ENCODE measurements at places on chromosomes 5 and 9.
A peak's percentile ranks its signal among the peaks of the same experiment; 100 is the strongest.

GRCh38 chr9:24961762-24962161 lies 416.1 kb upstream of the IZUMO3 start:
- DNase-seq: no peak

GRCh38 chr9:121499177-121499426 lies 542 bp downstream of the GGTA1 start:
- peak; percentile 17 for DNase-seq

DNA sequence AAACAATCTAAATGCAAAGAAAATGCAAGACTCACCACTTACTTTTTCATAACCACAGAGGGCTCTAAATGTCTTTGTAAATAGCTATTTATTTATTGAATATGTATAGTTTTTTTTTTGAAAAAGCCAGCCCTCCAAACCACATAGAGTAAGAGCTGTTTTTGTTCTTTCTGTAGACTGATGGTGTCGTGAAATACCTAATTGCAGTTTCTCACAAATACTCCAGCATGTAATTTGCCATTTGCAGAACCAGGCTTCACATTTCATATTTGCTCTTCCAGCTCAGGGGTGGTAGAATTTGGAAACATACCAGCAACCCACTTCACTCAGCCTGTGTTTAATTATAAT lies 159.8 kb downstream of the TMC1 start:
- no peak for DNase-seq

DNA sequence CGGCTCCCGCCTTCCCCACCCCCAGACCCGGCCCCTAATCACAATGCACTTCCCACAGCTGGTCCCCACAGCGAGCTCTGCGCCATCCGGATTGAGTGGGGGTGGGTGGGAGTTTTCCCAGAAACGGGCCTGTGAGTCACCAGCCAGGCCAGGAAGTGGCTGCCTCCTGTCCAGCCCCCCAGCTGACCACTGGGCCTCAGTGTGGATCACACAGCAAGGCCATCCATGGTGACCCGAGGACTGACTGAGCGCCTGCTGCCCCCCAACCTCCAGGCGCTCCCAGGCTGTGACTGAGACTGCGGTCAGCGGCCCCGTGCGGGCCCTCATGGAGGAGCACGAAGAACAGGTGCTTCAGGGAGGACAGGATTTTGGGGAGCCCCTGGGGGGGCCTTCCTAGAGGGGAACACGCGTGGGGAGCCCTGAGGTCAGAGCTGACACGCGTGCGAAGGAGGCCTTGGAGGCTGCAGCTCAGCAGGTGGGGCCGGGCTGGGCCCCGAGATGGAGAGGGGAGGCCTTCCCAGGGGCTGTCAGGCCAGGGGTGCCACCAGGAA lies 48.3 kb upstream of the EGFL7 start:
- DNase-seq: no peak

DNA sequence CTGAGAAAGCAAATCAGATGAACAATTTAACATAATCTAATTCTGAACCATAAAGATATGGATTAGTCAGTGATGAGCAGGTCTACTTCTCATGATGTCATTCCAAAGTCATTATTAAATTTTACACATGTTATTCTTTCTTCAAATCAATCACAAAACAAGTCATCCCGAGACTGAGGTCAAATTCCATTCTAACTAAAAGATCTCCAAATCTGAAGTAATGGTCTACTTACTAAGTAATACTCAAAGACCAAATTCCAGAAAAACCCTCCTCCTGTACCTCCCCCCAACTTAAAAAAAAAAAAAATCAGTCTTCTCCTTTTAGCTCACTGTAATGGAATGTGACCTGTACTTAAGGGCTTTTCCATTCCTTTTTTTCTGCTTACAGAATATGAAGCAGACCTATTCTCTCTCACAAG lies 4.7 kb downstream of the PFDN1 start:
- DNase-seq: no peak

DNA sequence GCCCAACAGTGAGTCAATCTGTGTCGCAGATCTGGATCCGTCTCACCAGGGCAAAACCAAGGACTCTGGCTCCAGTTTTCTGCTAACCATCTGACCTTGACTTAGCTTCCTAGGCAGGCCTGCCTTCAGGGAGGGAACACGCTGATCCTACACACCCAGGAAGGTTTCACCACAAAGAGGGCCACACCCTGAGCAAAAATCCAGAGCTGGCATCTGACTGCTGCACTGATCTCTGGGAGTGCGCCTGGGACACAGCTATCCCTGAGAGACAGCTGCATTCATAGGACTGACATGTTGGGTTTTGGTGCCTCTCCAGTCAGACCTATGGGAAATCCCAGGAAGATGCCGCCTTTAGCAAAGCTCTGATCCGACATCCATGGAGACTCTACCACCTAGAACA lies 47.5 kb downstream of the CDK5RAP2 start:
- DNase-seq: no peak

DNA sequence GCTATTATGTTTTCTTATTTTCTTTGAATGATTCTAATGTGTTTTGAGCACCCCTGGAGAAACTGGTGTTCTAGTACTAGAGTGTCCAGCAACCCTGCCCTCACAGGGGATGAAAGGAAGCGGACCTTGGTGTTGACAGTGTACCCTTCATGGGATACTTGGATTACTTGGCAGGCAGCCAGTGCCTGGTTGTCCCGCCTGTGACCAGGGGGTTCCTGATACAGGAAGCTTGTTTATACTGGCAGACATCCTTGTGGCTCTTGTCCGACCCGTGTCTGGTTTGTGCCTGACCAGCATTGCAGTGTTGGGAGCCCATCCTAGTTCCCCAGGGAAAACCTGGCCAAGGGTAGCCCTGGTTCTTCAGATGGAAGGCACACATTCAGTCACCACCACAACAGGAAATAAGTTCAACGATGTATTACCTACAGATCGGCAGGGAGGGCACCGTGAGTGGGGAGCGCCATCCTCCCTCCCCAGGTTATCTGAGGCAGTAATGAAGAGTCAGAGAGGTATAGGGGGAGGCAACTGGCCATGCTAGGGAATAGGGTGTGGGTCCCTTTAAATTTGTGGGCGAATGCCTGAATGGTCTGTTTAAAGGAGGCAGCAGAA lies 47.3 kb downstream of the CACNA1B start:
- DNase-seq: no peak

DNA sequence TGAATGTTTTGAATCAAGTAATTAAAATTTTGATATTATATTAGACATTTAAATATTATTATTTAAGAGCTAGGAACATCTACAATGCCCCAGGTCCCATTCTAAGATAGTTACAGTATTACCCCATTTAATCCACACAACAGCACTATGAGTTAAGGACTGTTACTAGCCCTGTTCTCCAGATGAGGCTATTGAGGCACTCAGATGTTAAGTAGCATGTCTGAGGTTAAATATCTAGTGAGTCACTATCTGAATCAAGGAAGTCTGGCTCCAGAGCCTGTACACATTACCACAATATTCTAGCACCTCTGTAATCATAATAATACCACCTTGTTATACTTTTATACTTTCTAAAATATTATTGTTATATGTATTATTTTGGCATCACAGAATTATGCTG lies 304.6 kb downstream of the PDE4D start:
- DNase-seq: no peak

DNA sequence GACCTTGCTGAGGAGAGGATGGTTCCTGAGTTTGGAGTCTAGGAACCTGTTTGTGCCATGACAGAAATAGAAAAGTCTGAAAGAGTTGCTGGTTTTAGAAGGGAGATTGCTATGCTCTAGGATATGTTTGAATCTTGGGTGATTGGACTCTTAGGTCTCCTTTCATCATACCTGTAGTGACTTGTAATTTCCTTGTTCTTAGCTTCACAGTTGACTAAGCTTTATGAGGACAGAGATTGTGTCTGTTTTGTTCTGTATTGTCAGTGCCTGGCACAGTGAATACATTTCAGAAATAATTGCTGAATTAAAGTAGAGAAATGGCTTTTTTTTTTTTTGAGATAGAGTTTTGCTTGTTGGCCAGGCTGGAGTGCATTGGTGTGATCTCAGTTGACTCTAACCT lies 31.5 kb downstream of the GAPVD1 start:
- DNase-seq: no peak

- DNase-seq: no peak
These were observed 95.2 kb downstream of the TENT4A start for GRCh38 chr5:6808462-6808861.

- no peak for DNase-seq
These were observed 8.2 kb upstream of the GARNL3 start for GRCh38 chr9:127256324-127256723.

GRCh38 chr5:65030056-65030455 lies 261.3 kb downstream of the CWC27 start:
- DNase-seq: no peak

DNA sequence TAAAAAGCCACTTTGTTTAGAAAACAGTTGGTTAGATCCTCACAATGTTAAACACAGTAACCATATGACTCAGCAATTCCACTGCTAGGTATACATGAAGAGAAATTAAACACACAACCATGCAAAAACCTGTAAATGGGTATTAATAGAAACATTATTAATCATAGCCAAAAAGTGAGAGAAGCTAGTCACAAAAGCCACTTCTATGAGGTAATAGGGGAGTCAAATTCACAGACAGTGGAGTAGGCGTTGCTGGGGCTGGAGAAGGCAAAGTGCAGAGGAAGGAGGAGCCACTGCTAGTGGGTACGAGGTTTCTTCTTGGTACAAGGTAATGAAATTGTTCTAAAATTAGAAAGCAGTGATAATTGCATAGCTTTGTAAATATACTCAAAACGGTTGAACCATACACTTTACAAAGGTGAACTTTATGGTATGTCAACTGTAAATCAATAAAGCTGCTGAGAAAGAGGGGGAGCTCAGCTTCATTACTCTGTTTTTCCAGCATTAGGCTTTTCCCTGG lies 364.4 kb downstream of the GADD45G start:
- DNase-seq: no peak

- DNase-seq: no peak
These were observed 298.6 kb downstream of the DIRAS2 start for GRCh38 chr9:90343991-90344390.

DNA sequence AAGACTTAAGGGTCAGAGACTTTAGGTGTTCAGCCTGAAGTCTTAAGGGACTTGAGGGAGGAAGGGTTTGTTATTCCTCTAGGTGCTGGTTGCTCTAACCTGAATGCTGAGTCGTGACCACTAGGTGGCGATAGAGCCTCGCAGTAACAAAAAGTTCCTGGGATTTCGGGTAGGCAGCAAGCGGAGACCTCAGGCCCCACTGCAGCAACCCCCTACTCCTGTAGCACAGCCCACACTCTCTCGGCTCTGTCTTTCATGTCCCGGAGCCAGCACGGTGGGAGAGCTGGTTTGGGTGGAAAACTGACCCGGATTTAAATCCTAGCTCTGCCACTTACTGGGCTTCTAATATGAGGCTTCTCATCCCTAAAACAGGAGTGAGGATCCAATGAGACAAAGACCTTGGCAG lies 100.3 kb upstream of the PANK3 start:
- DNase-seq: peak; percentile 43

- DNase-seq: no peak
These were observed 37.4 kb downstream of the PIK3R1 start for GRCh38 chr5:68252673-68253623.

DNA sequence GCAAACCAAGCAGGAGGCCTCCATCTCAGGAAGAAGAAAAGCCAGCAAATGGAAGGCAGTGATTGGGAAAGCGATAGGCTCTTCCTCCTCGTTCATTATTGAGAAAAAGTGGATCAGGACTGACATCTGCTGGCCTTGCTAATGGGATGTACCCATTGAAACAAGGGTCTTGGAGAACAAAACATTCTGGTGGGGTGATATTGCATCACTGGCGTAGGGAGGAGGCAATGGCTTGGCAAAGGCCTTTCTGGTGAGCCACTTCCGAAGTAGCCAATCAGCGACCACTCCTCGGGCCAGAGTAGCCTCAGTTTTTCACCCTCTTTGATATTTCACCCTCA lies 86.7 kb upstream of the NFIB start:
- DNase-seq: no peak

GRCh38 chr9:113219186-113219936 lies 1.7 kb downstream of the FKBP15 start:
- no peak for DNase-seq

- DNase-seq: no peak
These were observed 3.5 kb upstream of the ZNF618 start for GRCh38 chr9:113872485-113873143.

DNA sequence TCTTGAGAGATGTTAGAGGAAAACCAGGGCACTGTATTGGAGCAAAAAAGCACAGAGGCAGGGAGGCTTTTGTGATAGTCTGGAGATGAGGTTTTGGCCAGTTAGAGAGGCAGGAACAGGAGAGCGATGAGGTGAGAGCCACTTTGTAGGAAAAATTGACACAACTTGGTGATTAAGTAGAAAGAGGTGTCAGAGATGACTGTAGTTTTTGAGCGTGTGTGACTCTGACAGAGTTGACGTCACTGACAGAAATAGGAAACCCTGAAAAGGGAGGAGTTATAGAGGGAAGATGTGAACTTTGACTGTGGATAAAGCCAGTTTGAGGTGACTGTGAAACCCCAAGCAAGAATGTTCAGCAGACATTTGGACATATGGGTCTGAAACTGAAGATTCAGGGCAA lies 15.7 kb downstream of the NFX1 start:
- DNase-seq: no peak

DNA sequence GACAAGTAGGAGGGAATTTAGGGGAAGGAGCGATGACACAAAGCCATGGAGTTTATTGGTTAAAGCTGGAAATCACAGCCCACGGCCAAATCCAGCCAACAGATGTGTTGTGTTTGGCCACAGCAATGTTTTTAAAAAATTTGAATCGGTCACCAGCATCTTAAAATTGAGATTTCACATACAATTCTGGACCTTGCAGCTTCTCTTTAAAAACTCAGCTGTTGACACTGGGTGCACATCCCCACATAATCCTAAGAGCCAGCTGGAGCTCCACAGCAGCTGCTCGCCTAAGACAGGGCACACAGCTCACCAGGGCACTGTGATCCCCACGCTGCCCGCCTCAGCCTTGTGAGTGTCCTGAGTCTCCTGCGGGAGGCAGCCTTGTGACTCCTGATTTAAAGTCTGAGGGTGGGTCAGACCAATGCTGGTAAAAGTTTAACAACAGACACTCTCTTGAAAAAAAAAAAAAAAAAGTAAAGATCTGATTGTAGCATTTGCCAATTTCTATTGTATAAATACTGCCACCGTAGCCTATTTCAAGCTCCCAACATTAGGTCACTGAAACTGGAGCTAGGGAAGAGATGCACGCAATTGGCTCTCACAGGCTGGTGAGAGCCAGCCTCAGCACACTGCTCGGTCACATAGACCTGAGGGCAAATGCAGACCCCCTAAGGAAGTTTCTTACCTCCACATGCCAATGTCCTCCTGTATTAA lies 124.8 kb downstream of the HSD17B3 start:
- DNase-seq: no peak

DNA sequence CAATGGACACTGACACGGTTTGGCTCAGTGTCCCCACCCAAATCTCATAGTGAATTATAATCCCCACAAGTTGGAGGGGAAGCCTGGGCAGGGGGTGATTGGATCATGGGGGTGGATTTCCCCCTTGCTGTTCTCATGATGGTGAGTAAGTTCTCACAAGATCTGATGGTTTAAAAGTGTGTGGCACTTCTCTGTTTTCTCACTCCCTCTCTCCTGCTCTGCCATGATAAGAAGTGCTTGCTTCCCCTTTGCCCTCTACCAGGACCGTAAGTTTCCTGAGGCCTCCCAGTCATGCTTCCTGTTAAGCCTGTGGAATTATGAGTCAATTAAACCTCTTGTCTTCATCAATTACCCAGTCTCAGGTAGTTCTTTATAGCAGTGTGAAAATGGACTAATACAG lies 115.8 kb upstream of the KIF2A start:
- DNase-seq: no peak

- DNase-seq: no peak
These were observed 18.9 kb upstream of the GHR start for GRCh38 chr5:42404366-42404765.

- DNase-seq: no peak
These were observed 27.6 kb downstream of the KCNMB1 start for GRCh38 chr5:170361616-170362015.

- no peak for DNase-seq
These were observed 11.9 kb downstream of the TNFAIP8 start for GRCh38 chr5:119367502-119368237.

Measured in GM12891 (cell line).